ENCODE measurements at places on chromosomes 12 and 14. TPM values are rescaled to one million over a fixed set of nuclear protein-coding genes. Genes with fewer than 3 reads are reported as not detected.

The CEBPE gene
- total RNA-seq, result not detected

The OR4M1 gene
- total RNA-seq, result not detected

The LRRC43 gene
- 0.81 TPM for total RNA-seq

The CDKN3 gene
- 82.9 TPM for total RNA-seq

The NEDD8 gene
- total RNA-seq, result 259 TPM

The RDH5 gene
- 1.6 TPM for total RNA-seq

The KLRG1 gene
- 0.25 TPM for total RNA-seq

The GPR137C gene
- 0.65 TPM for total RNA-seq

The SERPINA1 gene
- total RNA-seq, result not detected

The SSPN gene
- under 0.01 TPM for total RNA-seq

The NOVA1 gene
- total RNA-seq, result 0.32 TPM

The SLC25A47 gene
- not detected for total RNA-seq

The STON2 gene
- 59.4 TPM for total RNA-seq

The TBC1D30 gene
- total RNA-seq, result 7.8 TPM

The KCNC2 gene
- 0.32 TPM for total RNA-seq

The GPRC5D gene
- not detected for total RNA-seq

The TROAP gene
- total RNA-seq, result 12.5 TPM

The P3H3 gene
- total RNA-seq, result 30.2 TPM

The EMP1 gene
- 95.0 TPM for total RNA-seq

The GUCY2C gene
- not detected for total RNA-seq

The SPTB gene
- under 0.01 TPM for total RNA-seq

The MAP3K9 gene
- total RNA-seq, result 0.13 TPM

Data from bladder microvascular endothelial cell (primary cell).